MCF 10A (cell line): ENCODE measurements at places on chromosomes 12 and 14. TPM values are rescaled to one million over a fixed set of nuclear protein-coding genes. Genes with fewer than 3 reads are reported as not detected.

POTEM gene
- not detected in 2 replicates for total RNA-seq

DNA sequence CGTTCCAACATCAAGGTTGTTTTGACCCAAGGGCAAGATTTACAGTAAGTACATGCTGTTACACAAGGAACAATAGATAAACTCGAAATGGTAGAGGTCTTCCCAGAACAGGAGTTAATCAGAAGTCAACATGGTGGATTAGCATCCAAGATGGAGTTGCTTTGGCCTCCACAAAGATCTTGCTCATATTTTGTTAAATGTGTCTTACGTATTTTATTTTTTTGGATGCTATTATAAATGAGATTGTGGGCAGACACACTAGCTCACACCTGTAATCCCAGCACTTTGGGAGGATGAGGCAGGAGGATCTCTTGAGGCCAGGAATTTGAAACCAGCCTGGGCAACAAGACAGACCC lies 22.3 kb upstream of the RAB21 start:
- no peaks in the 10 kb centered on the region for H3K27me3 ChIP-seq
- H3K4me1 ChIP-seq, result peaks cover 6% of the 10 kb centered on the region
- H3K4me3 ChIP-seq, result no peak overlapping the region
- H3K36me3 ChIP-seq, result no peaks in the 10 kb centered on the region
- H3K27ac ChIP-seq, result no peak overlapping the region

GRCh38 chr14:45247427-45247826 lies 5.6 kb downstream of the MIS18BP1 start:
- H3K4me1 ChIP-seq, result no peaks in the 10 kb centered on the region
- no peak overlapping the region for H3K27ac ChIP-seq
- H3K36me3 ChIP-seq, result peaks cover 15% of the 10 kb centered on the region
- DNase-seq, result no peak

GRCh38 chr12:52278575-52279421 lies 4.4 kb downstream of the KRT86 start:
- H3K4me1 ChIP-seq, result peaks cover 40% of the 10 kb centered on the region
- H3K36me3 ChIP-seq, result no peaks in the 10 kb centered on the region
- peak overlapping the region; percentile 66 for H3K4me3 ChIP-seq
- H3K27me3 ChIP-seq, result no peaks in the 10 kb centered on the region

DNA sequence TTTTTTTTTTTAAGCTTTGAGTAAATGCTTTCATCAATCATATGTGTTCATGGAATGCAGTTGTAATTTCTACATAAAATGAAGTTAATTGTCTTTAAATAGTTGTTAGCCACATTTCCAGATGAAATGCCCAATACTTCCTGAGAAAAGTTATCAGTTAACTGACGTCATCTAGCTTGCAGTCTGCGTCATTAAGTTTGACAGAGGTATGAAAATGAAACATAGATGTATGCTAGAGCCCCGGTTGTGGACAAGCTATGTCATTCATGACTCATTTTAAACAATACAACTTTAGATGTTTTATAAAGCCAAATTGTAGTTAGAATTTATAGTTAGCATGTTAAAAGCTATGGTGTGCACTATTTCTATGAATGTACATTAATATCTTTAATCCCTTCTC lies 90.7 kb downstream of the PLEKHA5 start:
- H3K4me1 ChIP-seq, result peaks cover 17% of the 10 kb centered on the region
- H3K36me3 ChIP-seq, result peaks cover 7% of the 10 kb centered on the region
- peak overlapping the region; percentile 85 for H3K27ac ChIP-seq
- peak; percentile 22 for DNase-seq
- H3K27me3 ChIP-seq, result no peaks in the 10 kb centered on the region
- H3K4me3 ChIP-seq, result no peak overlapping the region
